Fibroblast of skin of back (primary cell): ENCODE measurements at places on chromosomes 6 and 20.

DNA sequence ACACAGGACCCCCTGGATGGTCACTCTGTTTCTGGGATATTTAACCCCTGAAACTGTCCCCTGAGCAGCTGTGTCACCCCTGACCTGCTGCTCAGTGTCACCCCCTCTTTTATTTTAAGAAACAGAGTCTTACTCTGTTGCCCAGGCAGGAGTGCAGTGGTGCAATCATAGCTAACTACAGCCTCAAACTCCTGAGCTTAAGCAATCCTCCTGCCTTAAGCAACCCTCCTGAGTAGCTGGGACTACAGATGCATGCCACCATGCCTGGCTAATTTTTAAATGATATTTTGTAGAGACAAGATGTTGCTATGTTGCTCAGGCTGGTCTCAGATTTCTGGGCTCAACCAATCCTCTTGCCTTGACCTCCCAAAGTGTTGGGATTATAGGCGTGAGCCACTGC is 21.5 kb upstream of the GTSF1L start:
- no peak for DNase-seq

DNA sequence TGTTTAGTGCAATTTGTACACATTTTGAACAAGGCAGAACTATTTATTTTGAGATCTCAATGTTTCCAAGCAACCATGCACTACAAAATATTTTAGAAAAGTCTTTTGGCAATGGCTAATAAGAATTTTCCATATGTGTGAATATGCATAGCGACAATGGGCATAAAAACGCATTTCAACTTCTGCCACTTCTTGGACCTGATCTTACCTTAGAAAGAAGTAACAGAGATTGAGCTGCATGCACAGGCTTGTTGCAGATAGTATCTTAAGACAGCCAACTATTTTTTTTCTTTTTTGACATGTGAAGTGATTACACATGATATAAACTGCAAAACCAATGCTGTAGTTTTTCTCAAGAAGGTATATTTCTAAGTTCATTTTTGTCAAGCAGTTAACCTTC is 210.4 kb upstream of the PHACTR1 start:
- no peak for DNase-seq

GRCh38 chr6:103895136-103895535 is 964.6 kb downstream of the HACE1 start:
- no peak for DNase-seq

- peak; percentile 14 for DNase-seq
Observed at GRCh38 chr6:161487694-161488093, 213.8 kb upstream of the AGPAT4 start.

- DNase-seq, result no peak
Observed at GRCh38 chr6:150036081-150036480, 10.7 kb upstream of the RAET1L start.

- DNase-seq, result no peak
Observed at GRCh38 chr6:113691260-113691656, 165.9 kb upstream of the MARCKS start.

DNA sequence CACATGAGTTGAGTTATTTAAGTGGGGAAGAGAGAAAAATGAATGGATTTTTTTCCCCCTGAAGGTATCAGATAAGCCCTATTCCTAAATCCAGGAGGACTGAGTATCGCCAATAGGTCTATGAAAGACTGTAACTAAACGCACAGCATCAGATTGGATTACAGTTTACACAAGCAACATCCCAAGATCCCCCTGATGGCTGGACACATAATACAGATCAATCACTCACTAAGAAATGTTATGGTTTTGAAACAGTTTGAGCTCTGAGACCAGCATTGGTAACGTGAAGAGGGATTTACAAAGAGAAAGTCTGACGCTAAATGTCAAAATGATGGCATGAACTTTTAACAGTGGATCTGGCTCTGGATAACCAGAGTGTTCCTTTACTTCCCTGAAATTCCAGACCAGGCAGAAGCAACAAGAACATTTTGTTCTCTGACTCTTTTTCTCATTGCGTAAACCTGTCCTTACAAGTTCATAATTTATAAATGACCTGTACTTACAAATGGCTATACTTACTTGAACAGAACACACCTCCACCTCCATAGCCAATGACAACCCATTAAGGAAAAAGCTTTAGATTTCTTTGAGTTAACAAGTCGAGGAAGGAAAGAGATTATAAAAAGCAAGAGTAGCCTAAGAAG is 131.8 kb upstream of the BEND3 start:
- DNase-seq, result no peak

DNA sequence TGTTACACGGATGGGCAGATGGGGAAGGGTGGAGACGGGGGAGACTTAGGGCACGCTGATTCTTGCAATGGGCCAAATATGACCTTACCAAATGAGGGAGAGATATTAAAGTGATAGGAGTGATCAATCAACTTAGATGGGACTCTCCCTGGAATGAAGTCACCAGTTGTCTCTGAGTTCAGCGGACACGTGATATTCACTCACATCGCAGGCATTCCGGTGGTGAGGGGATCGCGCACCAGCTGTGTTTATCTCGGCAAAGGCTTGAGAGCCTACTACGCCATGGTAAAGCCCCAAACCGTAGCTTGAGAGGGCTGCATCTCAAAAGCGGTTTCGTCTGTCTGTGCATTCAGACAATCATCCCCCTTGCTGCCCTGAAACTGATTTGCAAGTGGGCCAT is 5.5 kb downstream of the BMP7 start:
- peak; percentile 17 for DNase-seq

GRCh38 chr6:43747784-43748183 is 22.2 kb upstream of the VEGFA start:
- DNase-seq, result no peak

- DNase-seq, result no peak
Observed at GRCh38 chr20:35934050-35934449, 20.3 kb downstream of the SCAND1 start.

DNA sequence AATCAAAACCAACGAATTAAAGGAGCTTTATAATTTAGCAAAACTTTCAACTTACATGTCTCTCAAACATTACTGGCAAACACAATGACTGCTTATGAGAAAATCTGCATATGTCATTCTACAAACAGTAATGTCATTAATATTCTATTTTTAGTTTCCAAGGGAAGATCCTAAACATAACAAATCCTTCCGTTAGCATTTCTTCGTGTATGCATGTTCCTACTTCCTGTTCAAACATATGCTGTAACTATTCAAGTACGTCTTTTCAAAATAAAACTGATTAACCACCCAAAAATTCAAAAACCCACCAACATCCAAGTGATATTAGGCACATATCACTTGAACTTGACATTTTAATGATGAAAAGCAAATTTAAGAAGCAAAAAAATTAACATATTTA is 131.3 kb downstream of the HACE1 start:
- DNase-seq, result peak; percentile 82

GRCh38 chr6:107616775-107617174 is 126.9 kb downstream of the SOBP start:
- no peak for DNase-seq

GRCh38 chr6:14452567-14453527 is 335.3 kb downstream of the CD83 start:
- no peak for DNase-seq

DNA sequence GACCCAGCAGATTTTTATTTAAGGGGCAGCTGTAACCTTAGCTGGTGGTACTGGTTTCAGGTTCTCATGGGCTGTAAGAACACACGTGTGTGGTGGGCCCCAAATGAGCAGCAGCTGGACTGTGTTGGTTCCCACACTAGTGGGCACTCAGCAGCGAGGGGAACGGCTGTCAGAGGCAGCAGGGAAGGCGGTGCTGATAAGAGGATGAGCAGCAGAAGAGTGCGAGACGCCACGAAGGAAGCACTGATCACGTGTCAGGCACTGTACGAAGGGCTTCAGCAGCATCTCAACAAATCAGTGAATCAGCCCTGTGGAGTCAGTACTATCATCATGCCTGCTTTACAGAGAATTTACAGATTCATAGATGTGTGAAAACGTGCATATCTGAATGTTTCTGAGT is 41.0 kb upstream of the EMILIN3 start:
- no peak for DNase-seq

GRCh38 chr6:107634324-107635056 is 144.6 kb downstream of the SOBP start:
- DNase-seq, result peak; percentile 20

DNA sequence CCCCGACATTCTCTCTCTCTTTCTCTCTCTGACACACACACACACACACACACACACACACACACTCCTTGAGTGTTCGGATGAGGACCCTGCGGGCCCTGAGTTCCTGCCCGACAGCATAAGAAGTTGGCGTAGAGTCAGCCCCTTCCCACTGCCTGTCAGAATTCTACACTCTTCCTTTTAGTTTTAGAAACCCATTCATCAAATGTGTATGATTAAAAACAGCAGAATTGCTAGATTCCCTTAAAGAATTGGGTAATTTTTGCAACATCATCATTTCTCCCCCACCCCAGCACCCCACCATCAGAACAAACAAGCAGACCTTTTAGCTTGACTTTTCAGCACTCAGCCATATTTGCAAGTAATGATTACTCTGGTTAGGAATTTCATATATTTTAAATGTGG is 322.8 kb downstream of the FARS2 start:
- peak; percentile 68 for DNase-seq

DNA sequence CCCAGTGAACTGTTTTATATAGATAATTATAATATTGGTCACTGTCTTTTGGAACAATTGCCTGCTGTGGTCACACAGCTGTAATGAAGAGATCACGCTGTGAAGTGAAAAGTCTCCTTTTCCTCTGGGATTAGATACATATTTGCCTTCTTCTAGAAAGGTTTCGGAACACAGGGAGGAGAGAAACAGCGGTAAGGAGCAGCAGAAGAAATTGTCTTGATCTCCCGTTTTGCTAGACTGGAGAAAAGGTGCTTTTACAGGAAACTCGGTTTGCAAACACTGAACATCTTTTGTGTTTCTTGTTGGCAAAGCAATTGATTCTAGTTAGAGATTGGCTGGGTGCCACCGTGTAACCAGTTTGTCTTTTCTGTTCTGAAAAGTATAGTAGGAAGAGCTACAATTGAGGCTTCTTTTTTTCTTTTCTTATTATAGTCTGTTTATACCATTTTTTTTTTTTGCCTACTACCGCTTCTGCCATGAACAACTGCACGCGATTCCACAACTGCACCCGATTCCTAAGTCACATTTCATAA is 404.1 kb upstream of the ID4 start:
- peak; percentile 20 for DNase-seq

DNA sequence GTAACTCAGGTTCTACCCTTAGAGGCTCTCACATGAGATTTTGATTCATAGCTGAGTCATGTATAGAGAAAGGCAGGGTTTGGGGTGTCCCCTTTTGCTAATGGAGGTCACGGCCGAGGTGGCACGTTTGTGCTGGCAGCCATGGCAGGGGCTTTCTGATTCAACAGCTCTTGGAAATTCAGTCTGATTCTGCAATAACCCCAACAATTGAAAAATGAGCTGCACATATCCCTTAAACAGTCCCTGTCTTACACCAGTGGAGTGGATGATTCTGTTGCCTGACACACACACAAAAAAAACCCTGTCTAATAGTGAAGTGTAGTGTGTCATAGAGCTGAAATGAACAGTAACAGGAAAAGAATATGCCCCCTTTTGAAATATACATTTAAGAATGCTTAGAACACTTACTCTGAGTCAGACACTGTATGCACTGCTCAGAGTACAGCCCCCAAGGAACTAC is 40.4 kb upstream of the ARG1 start:
- DNase-seq, result no peak

DNA sequence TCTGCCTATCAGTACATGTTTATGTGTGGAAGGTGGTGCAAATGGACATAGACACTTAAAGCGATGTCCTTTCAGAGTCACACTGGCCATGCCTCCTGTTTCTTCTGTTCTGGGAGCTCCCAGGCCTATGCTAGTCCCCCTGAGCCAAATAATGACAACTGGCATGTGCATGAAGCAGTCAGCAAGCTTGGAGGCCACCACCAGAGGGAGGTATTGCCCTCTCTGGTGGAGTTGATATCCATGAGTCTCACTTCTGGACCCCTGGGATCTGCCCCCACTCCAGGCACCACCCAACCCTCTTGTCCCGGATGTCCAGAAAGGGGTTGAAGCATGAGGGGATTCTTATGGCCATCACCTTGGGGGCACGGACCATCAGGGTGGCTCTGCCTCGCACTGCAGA is 172.2 kb downstream of the AIG1 start:
- peak; percentile 24 for DNase-seq

GRCh38 chr20:41064377-41064776 is 35.8 kb downstream of the TOP1 start:
- no peak for DNase-seq

- DNase-seq, result peak; percentile 44
Observed at GRCh38 chr6:105324386-105324950, 78.4 kb downstream of the PREP start.

DNA sequence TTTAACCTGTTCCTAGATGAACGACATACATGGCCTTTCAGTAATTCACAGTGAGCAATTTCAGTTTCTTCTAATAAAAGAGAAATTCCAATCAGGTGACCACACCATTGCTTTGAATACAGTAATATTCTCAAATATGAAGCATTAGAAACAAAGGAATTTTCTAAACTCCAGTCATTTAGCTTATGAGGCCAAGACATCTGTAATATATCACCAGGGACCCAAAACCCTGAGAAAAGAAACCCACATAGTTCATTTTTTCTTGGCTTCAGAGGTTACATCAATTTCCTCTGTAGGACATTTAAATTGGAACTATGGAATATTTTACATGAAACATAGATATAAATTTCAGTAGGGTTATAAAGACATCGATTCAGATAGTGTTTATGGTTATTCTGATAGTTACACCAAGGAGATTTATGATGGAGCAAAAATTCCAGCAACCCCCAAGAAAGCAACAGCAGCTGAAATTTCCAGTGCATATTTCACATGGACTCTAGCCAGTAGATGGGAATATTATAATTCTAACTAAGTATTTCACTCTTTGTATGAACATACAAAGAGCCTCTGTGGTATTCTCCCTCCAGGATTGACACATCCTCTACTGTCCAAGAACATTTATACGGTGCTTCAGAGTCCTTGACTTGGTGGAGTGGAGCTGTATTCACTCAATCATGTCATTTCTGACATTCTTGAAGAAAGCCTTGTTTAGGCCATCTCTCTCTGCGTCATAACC is 82.9 kb downstream of the ADGRG6 start:
- peak; percentile 79 for DNase-seq

DNA sequence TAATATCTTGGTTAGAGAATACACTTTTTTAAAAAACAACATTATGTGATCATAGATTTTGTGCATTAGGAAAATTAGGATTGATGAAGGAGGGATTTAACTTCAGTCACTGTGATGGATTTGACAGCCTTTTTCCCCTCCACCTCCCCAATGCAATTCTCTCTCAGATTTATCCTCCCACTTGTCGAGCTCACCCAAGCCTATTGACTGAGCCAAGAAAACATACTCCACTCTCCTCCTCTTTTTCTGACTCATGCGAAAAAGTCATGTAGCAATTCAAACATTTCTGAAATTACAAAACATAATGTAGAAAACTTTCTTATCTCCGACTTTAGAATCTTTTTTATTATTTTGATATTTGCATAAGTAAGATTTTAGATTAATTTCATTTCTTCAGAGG is 24.1 kb downstream of the KLHL32 start:
- DNase-seq, result no peak

GRCh38 chr6:89924231-89924630 is 30.0 kb downstream of the GJA10 start:
- DNase-seq, result no peak
